ENCODE measurements at places on chromosomes 12 and 14. TPM values are rescaled to one million over a fixed set of nuclear protein-coding genes. Genes with fewer than 3 reads are reported as not detected.

PTPRR gene
- total RNA-seq: 48.8 TPM

COPS7A gene
- 40.8 TPM for total RNA-seq

TNS2 gene
- total RNA-seq: 31.4 TPM

CARMIL3 gene
- total RNA-seq: 3.4 TPM

RFLNA gene
- total RNA-seq: 46.2 TPM

PRR4 gene
- total RNA-seq: 2.3 TPM

DHRS2 gene
- total RNA-seq: 0.34 TPM

KRT77 gene
- total RNA-seq: not detected

CD4 gene
- total RNA-seq: 4.3 TPM

LBHD2 gene
- not detected for total RNA-seq

PPP4R4 gene
- 0.28 TPM for total RNA-seq

BMAL2 gene
- 4.3 TPM for total RNA-seq

CLEC1A gene
- total RNA-seq: 1.4 TPM

DDX23 gene
- total RNA-seq: 79.8 TPM
